ENCODE measurements at places on chromosomes 1 and 21.

GRCh38 chr1:231818337-231818736 is 191.7 kb downstream of the DISC1 start:
- DNase-seq, result no peak

GRCh38 chr1:67148516-67149178 is 13.9 kb upstream of the C1orf141 start:
- DNase-seq, result no peak

DNA sequence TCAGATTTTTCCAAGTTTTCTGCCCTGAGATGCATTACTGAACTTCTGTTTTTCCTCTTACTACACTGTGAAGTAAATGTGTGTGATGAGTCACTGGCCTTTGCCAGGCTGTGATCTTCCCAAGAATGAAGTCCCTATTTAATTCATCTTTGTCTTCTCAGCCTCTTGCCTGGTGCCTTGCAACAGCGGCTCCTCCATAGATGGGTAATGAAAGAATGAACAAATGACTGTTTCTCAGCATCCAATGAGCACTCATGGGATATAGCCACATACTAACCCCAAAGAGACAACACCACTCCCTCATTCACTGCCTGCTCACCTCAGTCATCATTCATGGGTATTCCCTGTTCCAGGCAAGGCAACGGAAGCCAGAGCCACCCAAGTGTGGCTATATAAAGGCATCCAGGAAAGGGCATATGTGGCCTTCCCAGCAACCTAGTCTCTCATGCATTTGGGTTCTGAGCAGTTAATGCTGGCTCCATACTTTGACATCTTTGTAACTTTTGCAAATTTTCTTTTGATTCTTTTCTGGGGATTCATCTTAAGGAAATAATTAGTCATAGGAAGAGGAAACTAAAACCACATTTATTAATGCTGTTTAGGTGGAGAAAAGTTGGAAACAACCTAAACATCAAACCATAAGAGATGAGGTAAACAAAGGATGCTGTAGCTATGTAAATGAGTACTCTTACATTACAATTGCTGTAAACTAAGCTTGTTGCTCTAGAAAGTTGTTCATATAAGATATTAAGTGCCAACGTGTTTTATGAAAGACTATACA is 71.9 kb downstream of the HIVEP3 start:
- DNase-seq, result no peak

DNA sequence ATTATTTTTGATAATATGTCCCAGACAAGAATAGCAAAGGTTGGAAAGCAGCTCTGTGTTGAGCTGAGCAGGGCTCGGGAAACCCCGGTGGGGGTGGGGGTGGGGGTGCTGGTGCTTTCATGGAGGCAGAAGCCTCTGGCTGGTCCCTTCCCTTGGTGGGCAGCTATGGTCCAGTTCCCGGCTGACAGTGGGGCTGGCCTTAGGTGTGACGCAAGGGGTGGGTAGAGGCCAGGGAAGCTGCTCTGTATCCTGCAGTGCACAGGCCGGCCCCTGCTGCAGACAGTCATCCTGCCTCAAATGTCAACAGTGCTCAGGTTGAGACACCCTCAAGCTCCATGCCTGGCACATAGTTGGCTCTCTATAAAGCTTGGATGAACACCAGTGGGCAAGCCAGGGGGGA is 8.9 kb downstream of the ACTL8 start:
- DNase-seq, result no peak

GRCh38 chr1:199041173-199041914 is 402.5 kb downstream of the PTPRC start:
- DNase-seq, result no peak
